Sigmoid colon (tissue), 7 donors: ENCODE measurements at places on chromosomes 1 and 21.
A peak's percentile ranks its signal among the peaks of the same experiment; 100 is the strongest.

- DNase-seq, result no peak
These were observed 30.5 kb downstream of the OR10J1 start for GRCh38 chr1:159469921-159470533.

GRCh38 chr21:36400719-36401118 is 15.5 kb downstream of the CHAF1B start:
- peak; percentile 24 for DNase-seq

DNA sequence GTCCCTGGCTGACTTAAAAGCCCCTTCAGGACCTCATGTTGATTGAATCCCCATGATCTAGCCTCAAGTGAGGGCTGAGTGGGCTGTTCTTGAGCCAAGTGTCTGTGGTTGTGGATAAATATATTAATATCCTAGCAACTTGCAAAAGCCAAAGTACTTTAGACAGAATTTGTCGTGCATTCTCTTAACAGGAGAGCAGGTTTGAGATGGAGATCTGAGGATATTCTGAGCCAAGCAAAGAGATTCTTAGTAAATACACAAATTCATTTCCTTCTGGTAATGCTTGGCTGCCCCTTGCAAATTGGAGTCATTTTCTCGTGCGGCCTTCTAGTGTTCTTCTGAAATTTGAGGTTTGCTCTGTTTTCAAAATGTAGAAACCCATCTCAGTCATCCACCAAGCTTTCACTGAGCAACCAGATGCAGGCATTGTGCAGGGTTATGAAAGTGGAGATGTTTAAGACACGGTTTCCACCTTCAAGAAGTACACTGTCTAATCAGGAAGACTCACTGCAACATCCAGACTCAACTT is 242.1 kb upstream of the JUN start:
- DNase-seq, result no peak

DNA sequence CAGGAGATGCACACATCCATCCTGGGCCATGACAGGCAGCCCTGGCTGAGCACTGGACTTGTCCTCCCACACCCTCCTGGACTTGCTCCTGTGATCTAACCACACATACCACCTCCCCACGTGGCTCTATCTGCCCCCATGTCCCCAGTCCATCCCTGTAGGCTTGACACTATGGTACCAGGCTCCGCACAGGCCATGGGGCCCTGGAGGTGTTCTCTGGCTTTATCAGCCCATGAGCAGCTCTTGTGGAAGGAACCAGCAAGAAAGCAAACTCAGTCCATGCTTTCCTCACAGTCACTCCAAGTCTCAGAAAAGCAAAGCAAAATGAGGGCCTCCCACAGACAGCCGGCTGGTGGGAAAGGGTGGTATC is 61.6 kb downstream of the CD46 start:
- no peak for DNase-seq

DNA sequence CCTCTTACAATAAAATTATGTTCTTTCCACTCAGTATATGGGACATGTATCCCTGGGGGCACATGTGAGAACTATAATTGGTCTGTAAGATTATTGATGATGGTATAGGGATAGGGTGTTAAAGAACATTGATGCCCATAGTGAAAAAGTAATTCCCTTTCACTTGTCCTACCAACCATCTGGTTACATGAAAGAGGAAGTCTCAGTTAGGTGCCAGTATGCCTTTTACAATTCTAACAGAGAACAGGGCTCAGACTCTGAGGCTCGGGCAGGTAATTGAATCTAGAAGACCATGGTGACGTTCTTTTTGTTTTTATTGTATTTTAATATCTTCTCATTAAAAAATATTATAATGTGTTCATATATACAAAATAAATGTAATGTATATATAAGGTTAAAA is 113.6 kb downstream of the FGGY start:
- no peak for DNase-seq

DNA sequence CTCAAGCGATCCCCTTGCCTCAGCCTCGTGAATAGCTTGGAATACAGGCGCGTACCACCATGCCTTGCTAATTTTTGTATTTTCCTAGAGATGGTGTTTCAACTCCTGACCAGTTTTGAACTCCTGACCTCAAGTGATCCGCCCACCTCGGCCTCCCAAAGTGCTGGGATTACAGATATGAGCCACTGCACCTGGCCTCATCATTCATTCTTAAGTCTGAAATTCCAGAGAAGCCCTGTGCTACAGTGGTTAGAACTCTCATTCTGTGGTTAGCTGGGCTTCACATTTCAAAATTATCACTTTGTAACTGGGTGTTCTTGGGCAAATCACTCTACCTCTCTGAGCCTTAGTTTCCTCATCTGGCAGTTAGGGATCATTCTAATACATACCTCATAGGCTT is 86.1 kb upstream of the POU3F1 start:
- no peak for DNase-seq

DNA sequence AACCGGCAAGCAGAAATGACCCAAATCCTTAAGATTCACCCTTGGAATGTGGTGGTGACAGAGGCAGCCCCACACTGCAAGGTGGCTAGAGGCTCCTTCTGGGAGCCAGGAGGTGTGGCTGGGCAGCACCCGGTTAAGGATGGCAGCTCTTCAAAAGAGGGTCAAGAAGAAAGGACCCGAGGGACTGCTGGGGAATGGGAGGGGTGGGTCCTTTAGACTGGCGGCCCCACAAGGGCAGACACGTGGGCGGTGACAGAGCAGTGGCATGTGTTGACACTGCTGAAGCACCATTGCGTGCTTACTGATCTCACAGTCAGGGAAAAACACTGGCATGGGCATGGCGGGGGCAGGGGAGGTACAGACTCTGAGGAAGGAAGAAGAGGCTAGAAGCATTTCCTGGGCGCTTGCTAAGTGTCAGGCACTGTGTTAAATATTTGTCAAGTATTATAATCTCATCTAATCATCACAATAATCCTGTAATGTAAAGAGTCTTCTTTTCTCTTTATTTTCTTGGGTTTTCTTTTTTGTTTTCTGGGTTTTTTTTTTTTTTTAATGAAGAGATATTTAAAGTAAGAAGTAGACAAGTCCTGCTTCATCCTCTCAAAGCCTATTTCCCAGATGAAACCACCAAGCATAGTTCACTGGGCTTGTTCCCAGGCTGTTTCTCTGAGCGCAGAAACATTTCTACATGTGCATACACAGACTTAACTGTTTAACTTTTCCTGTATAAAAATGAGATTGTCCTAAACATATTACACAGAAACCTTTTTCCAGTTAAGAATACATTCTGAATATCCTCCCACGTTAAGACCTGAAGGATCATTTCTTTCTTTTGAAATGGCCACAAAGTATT is 165.8 kb upstream of the EDN2 start:
- no peak for DNase-seq

- peak; percentile 55 for DNase-seq
These were observed 57.3 kb downstream of the SLC37A1 start for GRCh38 chr21:42570841-42571387.

- DNase-seq, result no peak
These were observed 35.4 kb downstream of the ENAH start for GRCh38 chr1:225617479-225617878.

DNA sequence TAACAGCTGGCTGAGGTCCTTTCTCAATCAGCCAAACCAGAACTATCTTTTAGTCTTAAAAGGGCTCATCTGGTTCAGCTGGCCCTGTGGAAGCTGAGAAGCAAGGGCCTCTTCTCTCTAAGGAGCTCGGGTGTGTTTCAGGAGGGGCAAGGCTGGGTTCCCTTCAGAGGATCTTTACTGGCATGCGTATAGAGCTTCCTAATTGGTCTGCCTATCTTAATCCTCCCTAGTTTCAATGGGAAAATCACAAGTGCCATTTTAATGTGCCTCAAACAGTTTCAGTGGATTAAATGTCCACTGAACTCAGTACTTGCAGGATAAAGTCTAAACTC is 81.5 kb upstream of the LBR start:
- DNase-seq, result no peak
